Activated T-cell treated with anti-CD3 and anti-CD28 coated beads for 24 hours (primary cell): ENCODE measurements at places on chromosomes 16 and 17.

DNA sequence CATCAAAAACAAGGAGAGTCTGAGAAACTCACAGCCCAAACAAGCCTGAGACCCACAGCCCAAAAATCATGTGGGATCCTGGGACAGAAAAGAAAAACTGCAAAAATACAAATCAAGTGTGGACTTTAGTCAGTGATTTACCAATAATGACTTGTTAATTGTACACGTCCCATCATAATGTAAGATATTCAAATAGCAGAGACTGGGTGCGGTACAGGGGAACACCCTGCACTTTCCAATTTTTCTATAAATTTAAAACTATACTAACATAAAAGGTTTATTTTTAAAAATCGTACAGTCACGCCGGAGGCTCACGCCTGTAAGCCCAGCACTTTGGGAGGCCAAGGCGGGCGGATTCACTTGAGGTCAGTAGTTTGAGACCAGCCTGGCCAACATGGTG is 8.8 kb downstream of the CEP131 start:
- DNase-seq, result no peak

DNA sequence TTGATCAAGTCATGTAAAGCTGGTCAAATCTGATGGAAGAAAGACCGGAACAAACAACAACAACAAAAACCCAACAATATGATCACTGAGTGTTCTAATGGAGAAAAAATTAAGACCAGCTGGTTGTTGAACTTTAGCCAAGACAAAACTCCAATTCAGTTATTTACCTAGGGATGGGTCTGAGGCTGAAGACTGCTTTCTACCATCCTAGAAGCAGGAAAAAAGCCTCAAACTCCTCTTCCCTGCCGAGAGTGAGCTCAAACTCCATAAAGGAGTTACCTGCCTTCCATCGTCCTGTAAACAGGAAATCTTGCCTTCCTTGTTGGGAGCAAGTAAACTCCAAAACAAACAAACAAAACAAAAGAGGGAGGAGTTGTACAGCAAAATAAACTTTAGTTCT is 23.1 kb upstream of the TMEM98 start:
- no peak for DNase-seq

DNA sequence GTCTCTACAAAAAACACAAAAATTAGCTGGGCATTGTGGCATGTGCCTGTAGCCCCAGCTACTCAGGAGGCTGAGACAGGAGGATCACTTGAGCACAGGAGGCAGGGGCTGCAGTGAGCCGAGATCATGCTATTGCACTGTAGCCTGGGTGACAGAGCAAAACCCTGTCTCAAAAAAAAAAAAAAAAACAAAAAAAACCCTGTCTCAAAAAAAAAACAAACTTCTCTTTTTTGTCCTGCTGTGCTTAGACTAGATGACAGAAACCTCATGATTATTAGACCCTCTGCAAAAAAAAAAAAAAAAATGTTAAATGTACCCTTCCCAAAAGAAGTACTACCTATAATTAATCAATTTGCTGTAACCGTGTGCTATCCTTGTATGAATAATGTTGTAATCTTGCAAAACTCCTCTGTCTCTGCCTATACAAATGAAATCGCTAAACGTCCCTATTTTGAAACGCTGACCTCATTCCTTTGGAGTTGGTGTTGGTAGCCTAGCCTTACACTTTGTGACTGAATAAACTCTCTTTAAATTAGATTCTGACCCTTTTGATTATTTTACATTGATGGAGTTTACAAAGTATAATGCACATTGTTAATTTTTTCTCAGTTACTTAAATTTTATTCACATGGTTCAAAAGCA is 13.6 kb upstream of the DHRS7B start:
- no peak for DNase-seq

DNA sequence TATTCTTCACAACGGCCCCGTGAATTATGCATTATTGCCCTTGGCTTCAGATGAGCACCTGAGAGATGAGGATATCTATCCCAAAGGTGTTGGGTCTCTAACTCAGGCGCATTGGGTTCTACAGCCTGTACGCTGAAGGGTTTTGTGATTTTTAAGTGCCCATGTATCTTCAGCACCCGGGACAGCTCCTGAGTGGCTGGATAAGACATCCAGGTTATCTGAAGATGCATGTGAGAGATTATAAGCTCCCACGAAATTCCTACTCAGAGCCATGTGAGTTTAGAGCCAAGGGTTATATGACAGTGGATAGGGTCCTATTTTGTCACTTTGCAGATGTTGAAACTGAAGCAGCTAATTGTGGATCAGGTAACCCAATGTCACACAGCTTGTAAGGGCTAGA is 612.3 kb upstream of the EEF2KMT start:
- no peak for DNase-seq

DNA sequence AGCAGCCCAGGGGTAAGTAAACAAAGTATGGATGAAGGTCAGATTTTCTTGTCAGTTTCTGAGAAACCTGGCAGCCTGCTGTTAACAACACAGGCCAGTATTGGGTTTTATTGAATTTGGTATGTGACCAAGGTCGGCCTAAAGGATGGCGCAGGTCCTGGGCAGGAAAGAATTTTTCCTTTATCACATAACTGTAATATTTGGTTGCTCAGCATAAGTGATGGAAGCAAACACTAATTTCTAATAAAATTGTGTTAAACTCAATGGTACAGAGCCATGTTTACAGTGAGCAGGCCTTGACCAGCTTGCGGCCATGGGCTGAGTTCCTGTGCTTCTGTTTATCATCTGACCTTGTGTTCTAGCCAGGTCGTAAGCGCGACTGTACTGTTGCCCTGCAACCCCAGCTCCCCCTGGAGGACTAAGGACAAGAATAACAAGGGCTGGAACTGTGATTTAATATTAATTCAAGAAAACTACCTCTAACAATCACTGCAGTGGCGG is 10.5 kb downstream of the POLDIP2 start:
- no peak for DNase-seq

DNA sequence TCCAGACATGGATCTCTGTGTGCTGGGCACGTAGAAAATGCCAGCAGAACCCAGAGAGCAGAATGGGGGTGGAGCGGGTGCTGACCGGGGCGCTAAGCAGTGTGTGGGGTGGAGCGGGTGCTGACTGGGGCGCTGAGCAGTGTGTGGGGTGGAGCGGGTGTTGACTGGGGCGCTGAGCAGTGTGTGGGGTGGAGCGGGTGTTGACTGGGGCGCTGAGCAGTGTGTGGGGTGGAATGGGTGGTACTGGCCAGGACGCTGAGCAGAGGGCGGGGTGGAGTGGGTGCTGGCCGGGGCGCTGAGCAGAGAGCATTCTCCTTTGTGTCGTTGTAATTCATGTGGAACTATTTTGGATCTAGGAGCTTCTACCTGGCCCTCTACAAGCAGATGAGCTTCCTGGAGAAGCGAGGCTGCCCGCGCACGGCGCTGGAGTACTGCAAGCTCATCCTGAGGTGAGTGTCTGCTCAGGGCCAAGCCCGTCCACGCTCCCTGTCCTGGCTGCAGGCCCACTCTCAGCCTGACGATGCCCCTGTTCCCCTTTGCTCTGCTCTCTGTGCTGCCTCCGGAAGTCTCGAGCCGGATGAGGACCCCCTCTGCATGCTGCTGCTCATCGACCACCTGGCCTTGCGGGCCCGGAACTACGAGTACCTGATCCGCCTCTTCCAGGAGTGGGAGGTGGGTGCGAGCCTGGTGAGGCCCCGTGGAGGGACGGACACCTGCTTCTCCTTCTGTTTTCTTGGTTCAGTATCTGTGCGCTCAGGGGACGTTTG is 20.3 kb upstream of the MC1R start:
- DNase-seq, result no peak

DNA sequence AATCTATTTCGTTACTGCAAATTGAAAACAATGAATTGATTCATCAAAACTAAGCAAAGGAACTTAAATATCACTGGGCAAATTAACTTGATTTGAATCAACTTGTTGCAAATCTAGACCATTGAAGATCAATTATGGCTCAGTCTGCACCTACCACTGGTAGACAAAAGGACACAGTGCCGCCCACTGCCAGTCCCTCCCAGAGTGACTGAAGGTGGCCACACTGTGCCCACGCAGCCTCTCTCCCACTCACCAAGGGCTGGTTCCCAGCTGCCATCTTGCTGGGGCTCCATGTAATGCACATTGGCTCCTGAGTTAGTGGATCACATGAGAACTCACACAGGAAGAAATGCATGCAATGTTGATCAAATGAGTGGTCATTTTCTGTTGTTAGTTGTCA is 78.1 kb downstream of the PLXDC1 start:
- no peak for DNase-seq

GRCh38 chr17:70636517-70637133 is 467.3 kb downstream of the KCNJ2 start:
- DNase-seq, result no peak
